ENCODE measurements at places on chromosomes 11 and 22. TPM values are rescaled to one million over a fixed set of nuclear protein-coding genes. Genes with fewer than 3 reads are reported as not detected.

DNA sequence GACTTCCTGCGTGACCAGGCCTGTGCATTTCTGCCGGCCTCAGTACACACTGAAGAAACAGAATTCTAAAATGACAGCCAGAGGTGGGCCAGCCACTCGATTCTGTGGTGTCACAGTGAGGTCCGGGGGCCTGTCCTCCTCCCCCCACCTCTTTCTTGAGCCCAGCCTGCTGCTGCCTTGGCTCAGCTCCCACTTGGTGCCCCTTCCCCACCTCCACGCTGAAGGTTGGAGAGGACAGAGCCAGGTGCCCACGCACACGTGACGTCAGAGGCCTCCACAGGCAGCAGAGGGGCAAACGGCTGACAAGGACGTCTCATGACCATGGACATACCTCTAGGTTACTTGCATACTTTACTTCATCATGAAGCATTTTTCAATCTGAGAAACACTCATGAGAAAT lies 78.0 kb upstream of the SHANK2 start:
- no peak for DNase-seq

Gene SLC6A5
- not detected for total RNA-seq

DNA sequence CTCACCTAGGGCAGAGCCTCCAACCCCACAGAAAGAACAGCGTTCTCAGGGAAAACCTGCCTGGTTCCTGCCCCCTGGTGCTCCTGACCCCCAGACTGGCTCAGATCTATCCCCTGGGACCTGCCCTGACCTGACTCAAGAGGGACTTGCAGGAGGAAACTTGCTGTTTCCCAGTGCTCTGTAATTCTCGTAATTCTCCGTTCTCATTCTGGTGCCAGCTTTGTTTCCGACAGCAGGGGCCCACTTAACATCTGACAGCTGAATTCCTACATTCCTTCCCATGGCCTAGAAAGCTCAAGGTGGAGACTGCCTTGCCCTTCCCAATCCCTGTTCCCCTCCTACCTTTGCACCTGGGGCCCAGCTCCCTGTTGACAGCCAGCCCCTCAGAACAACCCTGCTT lies 12.5 kb upstream of the CSF2RB start:
- DNase-seq: no peak

DNA sequence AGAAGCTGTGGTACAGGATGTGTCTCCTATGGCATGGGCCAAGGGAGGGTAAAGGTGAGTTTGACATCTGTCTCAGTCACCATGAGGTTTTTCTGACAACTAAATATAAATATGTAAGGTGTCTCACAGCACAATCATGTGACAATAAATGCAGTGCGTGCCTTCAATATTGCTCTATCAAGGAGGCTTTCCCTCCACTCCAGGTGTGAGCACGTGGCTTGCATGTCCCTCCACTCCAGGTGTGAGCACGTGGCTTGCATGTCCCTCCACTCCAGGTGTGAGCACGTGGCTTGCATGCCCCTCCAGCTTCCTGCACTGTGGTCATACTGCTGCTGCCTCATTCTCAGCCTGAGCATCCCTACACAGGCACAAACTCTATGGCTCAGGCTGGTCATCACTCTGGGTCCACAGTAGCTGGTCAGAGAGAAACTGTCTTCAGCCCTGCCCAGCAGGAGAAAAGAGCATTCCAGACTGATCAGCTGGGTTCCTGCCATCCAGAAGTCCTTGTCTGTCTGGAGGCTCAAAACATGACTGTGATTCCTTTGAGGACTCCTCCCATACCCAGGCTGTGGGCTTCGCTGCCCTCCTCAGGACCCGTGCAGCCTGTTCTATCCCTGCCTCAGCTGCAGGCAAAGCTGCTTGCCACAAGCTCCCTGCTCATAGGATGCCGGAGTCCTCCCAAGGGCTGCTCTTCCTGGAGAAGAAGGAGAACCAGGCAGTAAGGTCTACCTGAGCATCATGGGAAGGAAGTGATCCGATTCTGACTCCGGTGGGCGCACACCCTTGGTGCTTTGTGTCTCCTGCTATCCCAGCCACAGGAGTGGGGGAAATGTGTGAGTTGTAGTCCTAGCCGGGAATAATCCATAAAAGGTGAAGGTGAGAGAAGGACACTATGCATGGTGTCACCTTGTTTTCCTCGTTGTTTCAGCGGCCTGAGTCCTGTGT lies 33.4 kb upstream of the VPREB1 start:
- DNase-seq: no peak

Gene GGTLC2
- not detected for total RNA-seq
